ENCODE measurements at places on chromosomes 3 and 15. TPM values are rescaled to one million over a fixed set of nuclear protein-coding genes. Genes with fewer than 3 reads are reported as not detected.

UQCRC1 gene
- total RNA-seq, result 290 TPM

C3orf22 gene
- not detected for total RNA-seq

DZIP1L gene
- 8.0 TPM for total RNA-seq

TIMP4 gene
- 0.98 TPM for total RNA-seq

ADGRG7 gene
- total RNA-seq, result not detected

TGM5 gene
- not detected for total RNA-seq

Measured in vein endothelial cell (primary cell).